ENCODE measurements at places on chromosomes 7 and 10.

DNA sequence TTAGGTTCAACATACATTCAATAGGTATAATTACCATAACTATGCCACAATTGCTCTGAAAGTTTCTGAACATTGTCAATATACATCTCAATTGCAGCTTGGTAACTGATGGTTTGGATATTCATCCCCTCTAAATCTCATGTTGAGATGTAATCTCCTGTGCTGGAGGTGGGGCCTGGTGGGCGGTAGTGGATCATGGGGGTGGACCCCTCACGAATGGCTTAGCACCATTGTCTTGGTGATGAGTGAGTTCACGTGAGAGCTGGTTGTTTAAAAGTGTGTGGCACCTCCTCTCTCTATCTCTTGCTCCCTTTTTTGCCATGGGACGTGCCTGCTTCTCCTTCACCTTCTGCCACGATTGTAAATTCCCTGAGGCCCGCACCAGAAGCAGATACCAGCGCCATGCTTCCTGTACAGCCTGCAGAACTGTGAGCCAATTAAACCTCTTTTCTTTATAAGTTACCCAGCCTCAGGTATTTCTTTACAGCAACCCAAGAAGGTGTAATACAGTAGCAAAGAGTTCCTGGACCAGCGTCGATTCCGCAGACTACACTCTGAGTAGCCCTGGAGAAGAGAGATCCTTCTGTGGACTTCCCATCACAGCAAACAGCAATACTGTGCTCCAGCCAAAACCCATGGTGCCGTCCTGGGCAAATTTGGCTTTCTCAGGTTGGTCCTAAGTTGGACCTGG lies 83.8 kb upstream of the GRB10 start:
- no peak for DNase-seq

DNA sequence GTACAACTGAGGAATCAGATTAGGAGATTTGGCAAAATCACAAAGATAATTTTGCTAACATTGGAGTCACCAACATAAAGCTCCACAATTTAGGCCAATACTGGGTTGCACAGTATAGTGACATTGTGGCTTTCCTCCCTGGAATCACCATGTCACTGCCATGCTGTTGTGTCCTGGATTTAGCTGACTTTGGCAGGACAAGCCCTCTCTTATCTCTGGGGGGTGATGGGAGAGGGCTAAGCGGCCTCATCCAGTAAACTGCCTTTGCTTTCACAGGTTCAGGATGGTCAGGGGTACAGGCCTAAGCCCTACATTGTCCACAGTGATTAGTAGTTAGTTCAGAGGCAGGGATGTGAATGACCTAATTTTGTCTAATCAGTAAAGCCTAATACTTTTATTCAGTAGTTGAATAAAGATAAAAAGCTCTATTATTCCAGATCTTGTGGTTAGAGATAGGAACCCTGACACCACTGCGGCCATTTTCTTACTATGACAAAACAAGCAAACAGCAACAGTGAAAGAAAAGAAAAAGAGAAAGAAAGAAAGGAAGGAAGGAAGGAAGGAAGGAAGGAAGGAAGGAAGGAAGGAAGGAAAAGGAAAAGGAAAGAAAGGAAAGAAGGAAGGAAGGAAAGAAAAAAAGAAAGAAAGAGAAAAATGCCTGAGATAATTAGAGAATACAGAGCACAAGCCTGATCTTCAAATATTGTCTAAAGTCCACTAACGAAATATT lies 140.1 kb downstream of the ETV1 start:
- no peak for DNase-seq

GRCh38 chr10:106708506-106708905 lies 456.0 kb downstream of the SORCS1 start:
- DNase-seq, result no peak

DNA sequence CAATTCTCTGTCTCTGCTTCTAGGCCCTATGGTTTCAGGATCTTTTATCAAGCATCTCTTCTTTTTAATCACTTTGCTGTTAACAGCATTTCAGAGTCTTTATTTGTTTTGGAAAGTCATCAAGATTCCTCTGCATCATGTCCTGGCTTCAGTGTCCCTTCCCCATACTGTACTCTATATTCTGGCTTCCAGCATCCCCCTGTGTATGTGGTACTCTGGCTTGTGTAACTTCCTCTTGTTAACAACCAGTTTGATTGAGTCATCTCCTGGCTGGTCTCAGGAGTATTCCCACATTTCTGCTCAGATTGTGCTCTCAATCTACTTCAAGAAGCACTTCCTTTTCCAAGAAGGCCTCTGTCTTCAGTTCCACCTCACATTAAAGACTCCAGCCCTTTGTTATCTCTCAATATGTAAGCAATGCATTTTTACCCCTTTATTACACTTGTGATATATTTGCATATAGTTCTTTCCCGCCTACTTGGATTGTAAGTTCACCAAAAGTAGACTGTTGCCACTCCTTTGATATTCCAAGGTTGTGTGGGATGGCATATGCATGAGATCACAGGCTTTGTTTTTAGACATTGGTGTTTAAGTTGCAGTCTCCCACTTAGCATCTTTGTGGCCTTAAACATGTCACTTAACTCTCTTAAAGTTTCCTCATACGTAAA lies 15.1 kb upstream of the ATE1 start:
- DNase-seq, result no peak

GRCh38 chr7:5638994-5639393 lies 142.5 kb downstream of the RNF216 start:
- DNase-seq, result no peak

GRCh38 chr7:98400542-98401340 lies at the start of gene BAIAP2L1:
Gene BAIAP2L1, minus strand, starts transcription at chr7:98401090. Its CDS starts 238 bp downstream, at chr7:98400852.
- DNase-seq, result peak; percentile 62

DNA sequence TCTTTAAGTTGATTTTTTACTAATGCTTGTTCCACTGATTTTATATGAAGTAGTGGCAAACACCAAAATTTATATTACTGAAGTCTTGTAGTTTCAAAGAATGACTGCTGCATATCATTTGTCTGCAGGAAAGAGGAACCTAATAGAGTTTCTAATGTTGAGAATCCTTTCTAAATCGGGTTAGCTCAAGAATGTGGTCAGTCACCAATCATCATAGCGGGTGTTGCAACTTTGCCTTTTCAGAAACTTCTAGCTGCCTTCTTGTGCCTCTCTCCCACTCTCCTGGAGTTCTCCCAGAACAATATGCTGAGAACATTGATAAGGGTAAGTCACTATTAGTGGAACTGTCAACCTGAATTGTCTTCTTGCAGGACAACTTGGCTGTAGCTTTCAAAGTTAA lies 524.8 kb upstream of the SORCS1 start:
- DNase-seq, result no peak

- DNase-seq, result no peak
Observed at GRCh38 chr7:54712820-54713219, 46.2 kb downstream of the SEC61G start.

DNA sequence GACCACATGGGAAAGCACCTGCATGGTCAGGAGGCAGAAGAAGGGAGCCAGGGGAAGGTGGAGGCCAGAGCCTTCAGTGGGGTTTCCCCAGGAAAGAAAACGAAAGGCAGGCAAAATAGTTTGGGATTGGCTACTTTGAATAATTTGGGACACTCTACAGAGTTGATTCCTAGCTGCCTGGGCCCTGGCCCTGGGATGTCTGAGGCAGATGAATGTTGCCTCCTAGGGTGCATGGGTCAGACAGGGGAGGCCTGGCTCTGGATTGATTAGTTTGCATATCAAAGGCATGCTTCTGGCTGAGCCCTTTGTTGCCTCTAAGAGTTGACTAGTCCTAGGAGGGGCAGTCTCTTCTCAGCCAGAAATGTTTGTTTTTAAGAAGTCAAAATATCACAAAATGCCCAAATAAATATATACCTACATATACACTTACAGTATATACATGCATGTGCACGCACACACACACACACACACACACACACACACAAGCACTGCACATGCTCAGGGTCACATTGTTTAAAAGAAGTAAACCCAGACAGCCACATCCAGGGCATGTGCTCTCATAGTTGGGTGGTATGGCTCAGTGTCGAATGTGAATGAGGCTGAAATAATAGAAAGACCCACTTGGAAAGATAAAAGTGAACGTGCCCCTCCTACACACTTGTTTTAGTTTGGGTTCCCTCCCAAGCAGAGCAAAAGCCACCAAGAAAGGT lies 184.2 kb downstream of the GPAM start:
- DNase-seq, result no peak

DNA sequence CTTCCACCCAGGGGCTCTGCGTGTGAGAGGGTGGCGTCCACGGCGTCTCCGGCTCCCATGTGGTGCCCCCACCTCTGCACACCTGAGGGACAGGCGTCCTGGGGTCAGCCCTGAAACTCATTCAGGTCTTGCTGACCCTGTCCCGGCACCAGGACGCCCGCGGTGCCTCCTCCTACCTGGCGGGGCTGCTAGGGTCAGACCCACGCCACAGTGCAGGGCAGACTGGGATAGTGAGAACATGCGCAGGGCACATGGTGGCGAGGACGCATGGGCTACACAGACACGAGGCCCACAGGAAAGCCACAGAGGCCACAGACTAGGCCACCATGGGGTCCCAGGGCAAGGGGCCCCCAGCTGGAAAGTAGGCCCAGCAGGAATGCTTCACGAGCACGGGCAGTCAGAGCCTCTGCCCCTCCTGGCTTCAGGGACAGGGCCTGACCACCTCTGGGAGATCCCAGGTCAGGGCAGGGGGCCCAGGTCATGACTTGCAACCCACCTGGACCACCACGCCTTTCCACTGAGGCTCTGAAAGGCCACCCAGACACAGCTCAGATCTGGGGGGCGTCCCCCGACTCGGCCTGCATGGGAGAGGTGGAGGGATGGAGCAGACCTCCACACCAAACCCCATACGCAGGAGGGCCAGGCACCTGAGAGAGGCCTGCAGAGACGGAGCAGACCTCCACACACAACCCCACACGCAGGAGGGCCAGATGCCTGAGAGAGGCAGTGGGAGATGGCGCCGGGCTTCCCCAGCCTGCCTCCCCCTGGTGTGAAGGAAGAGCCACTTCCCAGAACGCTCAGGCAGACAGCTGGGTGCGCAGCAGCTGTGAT lies 188.6 kb downstream of the ELFN1 start:
- no peak for DNase-seq

DNA sequence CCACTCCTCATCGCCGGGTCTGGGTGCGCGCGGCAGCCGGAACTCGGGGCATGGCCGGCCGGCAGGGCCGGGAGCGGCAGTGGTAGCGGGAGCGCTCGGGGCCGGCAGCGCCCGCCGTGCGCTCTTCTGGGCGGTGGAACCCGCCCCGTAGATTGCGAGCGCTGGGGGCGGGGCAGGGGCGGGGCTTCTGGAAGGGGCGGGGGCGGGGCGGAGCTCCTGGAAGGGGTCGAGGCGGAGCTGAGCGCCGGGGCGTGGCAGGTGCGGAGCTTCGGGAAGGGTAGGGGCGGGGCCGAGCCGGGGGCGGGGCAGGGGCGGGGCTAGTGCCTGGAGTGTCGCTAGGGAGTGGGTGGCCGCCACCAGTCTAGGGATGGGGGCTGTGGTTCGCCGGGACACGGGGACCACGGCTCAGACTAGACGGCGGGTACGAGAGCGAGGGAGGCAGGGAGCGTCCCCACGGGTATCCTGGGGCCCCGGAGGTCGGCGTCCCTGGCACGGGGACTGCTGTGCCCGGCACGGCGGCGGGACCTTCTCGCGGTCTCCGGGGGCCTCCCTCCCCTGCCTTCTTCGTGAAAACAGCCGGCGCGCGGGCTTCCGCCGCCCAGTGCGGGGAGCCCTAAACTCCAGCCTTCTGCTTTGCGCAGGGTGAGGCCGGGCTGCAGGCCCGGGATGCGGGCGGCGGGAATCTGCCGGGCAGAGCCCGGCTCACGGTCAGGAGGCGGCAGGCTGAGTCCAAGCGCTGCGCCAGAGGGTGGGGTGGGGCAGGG lies at the start of gene STK32C:
TSS of gene STK32C (minus strand) at position 128 of the 764 bp plus-strand sequence. CDS start at position 11, 117 bp downstream.
- peak; percentile 76 for DNase-seq

DNA sequence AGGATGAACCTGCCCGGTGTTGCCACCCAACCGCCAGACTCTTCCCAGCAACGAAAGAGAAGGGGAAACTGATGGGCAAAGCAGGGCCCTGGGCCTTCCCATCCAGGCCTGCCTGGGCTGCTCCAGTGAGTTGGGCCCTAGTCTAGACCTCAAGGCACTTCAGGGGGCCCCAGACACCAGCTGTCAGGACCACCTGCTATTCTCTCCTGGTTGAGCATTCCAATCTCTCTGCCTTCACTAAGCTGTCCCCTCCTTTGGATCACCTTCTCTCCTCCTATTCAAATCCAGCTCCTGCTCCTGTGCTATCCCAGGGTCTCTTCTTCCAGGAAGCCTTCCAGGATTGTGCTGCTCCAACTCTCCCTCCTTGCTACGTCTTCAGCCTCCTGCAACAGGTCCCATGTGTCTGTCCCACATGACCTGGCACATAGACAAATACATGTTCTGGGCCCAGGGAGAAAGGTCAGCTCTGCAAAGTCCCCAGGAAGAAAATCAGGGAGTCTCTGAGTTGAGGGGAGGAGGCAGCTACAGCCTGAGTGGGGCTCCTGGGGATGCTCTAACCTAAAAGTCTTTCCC lies 3.1 kb downstream of the STX1A start:
- no peak for DNase-seq

GRCh38 chr7:143884969-143885559 lies 16.9 kb downstream of the TCAF1 start:
- no peak for DNase-seq

DNA sequence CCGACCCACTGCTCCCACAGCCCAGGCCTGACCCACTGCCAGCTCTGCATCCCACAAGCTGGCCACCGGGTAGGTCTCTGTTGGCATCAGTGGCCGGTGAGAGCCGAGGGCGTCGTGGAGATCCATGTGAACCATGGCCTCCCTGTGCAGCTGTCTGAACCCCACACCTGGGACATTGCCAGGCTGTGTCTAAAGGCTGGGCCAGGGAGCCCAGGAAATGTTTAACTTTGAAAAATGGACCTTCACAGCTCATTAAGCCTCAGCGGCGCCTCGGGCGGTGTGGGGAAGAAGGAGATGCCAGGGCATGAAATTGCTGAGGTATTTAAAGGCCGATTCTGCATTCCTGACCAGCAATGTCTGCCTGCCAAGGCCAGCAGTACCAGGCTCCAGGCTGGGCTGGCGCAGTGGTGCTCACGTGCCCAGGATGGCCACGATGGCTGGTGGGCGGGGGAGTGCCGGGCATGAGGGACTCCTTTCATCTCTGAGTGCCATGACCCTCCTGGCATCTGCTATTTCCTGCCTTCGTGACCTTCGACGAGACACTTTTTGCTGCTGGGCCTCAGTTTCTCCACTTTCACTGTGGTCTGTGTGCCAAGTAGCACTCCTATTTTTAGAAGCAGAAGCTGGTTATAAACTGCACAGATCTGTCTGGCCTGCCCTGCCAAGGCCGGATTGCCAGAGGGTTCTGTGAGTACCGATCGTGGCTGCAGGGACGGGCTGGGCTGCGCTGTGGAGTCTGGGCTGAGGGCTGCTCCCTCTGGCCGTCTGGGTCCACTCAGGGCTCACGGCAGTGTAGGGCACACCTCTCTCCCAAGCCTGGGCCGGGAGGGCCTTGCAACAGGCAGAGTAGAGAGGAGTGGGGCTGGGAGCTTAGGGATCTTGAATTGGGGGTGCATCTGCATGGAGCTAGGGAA lies 21.8 kb downstream of the ELFN1 start:
- DNase-seq, result no peak

- no peak for DNase-seq
Observed at GRCh38 chr10:77253147-77253545, 384.5 kb downstream of the KCNMA1 start.

Data from activated naive CD8-positive, alpha-beta T cell treated with anti-CD3 and anti-CD28 coated beads, Interleukin-2, amount 50 U/mL, for 16 hours (primary cell).